Lower leg skin (tissue), 4 donors: ENCODE measurements at places on chromosomes 11 and 22. TPM values are rescaled to one million over a fixed set of nuclear protein-coding genes. Genes with fewer than 3 reads are reported as not detected.

The KLHL35 gene
- 1.0 TPM for total RNA-seq

DNA sequence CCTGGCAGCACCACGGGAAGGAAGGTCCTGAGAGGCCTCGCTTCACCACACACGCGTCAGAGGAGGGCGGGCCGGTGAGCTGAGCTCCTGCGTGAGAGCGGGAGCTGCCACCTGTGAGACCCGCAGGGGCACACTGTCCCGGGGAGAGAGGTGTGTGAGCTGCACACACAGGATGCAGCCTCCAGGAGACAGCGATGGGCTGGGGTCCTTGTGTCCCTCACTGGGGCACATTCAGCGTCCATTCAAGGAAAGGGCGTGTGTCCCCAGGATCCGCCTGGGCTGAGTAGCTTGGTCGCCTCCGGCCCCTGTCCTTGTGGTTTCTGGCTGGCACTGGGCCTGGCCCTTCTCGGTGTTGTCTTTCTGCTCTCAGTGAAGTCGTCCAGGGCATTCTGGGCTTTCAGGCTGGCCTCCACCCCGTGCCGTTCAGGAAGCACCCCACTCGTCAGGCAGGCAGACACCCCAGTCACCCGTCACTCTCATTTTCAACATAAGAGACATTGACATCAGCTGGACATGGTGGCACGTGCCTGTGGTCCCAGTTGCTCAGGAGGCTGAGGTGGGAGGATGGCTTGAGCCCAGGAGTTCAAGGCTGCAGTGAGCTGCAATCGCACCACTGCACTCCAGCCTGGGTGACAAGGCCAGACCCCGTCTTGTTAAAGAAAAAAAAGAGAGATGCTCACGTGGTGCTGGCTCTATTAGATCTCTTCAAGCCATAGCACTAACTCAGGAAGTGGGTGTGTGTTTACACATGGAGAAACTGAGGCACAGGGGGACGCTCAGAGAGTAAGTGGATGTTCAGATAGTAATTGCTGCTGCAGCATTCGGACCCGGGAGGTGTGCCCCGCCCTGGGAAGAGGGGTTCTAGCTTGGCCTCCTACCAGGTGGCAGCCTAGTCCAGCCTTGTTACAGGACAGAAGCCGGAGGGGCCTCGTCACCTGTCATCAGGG is 1081.6 kb downstream of the BRD1 start:
- peak; percentile 72 for DNase-seq

DNA sequence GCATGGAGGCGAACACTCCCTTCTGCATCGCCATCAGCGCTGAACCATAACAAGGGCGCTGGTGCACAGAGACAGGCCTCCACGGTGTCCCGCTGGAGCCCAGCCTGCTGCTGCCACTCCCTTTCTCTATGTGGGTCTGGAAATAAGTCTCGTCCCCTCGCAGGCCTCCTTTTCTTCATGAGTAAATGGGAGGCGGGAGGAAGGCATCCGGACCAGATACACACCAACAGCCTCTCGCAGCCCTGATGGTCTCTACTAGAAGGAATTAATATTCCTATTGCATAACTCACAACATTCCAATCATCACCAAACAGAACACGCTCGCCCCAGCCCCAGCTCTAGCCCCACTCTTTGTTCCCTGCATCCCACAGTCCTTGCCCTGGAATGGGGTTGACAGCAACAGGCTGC is 14.9 kb downstream of the RASD2 start:
- no peak for DNase-seq

The CD6 gene
- total RNA-seq: 0.42 TPM

The IFITM10 gene
- 4.8 TPM for total RNA-seq

The CCDC116 gene
- total RNA-seq: 0.49 TPM

DNA sequence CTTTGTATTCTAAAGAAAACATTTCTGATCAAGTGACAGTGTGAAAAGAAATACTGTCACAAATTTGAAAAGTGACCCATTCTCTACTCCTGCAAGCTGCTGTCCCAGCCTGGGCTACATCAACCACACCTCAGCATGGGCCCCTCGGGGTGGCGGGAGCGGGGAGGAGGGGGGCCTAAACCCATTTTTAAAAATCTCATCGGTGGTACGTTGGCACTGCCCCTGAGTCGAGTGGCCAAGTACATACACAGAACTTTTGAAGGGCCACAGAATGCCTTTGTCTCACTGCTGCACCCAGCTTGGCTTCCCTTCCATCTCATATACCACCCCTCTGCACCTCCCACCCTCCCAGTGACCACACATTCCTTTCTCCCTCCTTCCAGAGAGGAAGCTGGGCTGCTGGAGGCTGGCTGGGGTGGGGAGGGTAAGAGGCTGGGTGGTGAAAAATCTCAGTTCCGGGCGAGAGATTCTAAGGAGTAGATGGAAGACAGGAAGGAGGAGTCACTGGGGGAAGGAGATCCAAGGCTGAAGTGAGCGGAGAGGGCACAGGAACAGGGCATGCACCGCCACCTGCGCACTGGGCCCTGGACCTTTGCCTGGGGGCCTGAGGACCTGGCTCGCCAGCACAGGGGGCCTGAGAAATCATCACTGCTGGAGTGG is 21.1 kb downstream of the FXYD6 start:
- DNase-seq: no peak

The P2RY2 gene
- total RNA-seq: 5.2 TPM

DNA sequence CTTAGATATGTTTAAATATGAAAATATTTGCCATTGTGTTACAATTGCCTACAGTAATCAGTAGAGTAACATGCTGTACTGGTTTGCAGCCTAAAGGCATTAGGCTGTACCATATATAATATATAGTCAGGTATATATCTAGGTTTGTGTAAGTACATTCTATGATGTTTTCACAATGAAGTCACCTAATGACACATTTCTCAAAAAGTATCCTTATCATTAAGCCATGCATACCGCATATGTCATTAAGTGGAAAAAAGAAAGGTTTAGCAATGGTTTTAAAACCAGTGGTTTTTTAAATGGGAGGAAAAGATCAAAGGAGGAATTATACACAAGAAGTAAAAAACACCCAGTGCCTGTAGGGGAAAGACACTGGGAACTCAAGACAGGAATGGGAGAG is 122.7 kb downstream of the RBFOX2 start:
- no peak for DNase-seq

DNA sequence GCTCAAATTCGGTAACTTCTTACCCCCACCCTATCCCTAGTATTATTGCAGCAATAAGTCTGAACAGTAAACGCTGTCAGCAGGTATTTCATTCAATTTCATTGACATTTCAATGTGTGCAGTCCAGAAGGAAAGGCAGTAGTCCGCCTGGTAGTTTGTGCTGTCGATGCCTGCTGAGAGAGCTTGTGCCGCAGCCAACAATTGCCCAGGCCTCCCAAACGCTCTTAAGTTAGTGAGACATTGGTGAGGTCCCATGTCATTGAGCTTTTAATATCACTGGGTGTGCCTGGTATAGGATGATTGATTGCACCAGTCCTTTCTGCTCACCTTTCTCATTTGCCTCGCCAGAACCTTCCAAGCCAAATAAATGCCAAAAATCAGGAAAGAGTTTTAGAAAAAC is 28.1 kb downstream of the ALKBH3 start:
- no peak for DNase-seq
